ENCODE measurements at places on chromosomes 13 and 19.

GRCh38 chr19:1811942-1812425 is at the start of gene ATP8B3:
Gene ATP8B3 (minus strand): TSS chr19:1812276. CDS start chr19:1811736, 540 bp downstream.
- no peak for DNase-seq

DNA sequence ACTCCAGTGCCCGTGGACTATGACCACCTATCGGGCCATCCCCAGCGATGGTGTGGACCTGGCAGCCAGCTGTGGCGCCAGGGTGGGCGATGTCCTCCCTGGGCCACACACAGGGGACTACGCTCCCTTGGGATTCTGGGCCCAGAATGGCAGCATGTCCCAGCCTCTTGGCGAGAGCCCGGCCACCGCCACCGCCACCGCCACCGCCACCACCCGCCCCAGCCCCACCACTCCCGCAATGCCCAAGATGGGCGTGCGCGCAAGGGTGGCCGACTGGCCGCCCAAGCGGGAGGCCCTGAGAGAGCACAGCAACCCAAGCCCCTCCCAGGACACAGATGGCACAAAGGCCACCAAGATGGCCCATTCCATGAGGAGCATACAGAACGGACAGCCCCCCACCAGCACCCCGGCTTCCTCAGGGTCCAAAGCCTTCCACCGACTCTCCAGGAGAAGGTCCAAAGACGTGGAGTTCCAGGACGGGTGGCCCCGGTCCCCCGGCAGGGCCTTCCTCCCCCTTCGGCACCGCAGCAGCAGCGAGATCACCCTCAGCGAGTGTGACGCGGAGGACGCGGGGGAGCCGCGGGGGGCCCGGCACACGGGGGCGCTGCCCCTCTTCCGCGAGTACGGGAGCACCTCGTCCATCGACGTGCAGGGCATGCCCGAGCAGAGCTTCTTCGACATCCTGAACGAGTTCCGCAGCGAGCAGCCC is 142.3 kb downstream of the DPF1 start:
- no peak for DNase-seq

DNA sequence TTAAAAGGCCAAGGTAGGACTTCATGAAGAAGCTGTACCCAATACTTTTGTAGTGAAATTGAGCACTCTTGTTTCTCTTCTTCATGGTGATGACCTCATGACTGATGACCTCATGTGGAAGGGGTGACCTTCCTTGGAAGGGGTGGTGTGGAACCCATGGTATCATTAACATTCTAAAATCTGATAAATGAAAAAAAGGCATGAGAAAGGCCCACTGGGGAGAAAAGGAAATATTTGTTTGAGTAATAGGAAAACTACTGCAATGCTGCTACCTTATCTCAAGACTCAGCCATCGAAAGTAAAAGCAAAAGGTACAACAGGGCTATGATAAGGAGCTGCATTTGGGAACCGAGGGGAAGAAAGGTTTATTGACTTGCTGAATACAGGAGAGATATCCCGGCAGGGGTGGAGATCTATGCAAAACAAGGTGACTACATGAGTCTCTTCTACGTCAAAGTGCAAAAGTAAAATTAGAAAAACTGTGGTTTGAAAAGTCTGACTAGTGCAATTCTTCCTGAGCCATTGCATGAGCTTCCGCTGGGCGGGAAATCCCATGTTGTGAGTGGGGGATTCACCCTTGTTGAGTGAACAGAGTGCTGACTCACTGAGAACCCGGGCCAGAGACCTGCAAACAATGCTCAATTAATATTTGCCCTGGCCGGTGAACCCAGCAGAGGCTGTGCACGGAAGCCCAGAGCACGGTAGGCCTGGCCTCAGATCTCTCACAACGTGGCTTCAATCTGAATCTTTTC is 138.9 kb upstream of the RFC3 start:
- DNase-seq: no peak

- no peak for DNase-seq
Observed at GRCh38 chr13:24459234-24459633, 53.3 kb downstream of the PARP4 start.

- no peak for DNase-seq
Observed at GRCh38 chr13:90830782-90831181, 516.7 kb upstream of the MIR17HG start.

GRCh38 chr13:112774829-112775565 is 85.2 kb downstream of the ATP11A start:
- DNase-seq: no peak

DNA sequence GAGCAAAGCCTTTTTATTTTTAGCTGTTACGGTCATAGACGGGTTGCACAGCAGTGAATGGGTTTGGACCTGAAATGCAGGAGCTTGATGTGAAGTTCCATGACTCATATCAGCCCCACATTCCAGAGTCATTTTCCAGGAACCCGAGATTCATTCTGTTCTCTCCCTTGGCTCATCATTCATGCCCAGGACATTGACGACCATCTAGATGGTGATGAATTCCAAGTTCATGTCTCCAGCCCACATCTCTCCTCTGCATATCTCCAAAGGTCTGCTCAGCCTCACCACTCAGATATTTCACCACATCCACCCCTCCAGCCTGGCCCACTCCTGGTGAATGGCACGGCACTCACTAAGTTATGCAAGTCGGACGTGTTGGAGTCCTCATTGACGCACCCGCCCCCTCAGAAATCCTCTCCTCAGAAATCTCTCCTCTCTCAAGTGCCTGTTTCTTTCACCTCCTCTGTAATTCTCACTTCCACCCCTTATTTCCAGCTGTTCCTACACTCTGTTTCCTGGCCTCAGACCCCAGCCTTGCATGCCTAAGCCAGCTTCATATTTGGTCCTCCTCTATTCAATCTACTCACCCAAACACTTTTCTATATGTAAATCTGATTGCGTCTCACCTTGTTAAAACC is 83.1 kb downstream of the ALOX5AP start:
- DNase-seq: no peak

DNA sequence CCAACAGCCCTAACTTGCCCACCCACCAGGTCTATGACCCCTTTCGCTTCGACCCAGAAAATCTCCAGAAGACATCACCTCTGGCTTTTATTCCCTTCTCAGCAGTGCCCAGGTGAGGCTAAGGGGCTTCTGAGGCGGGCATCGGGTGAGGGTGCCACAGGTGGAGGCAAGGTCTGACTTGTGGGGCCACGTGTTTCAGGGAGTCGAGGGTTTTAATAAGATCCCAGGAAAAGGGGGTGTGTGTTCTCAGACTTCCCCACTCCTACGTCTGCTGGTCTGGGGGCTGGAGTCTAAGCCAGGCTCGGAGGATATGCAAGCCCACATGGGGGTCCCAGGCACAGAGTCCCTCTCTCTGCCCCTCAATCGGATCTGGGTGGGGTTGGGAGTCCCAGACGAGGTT is 30.9 kb upstream of the CYP4F8 start:
- DNase-seq: no peak

- DNase-seq: peak; percentile 80
Observed at GRCh38 chr19:11091703-11092153, 2.5 kb downstream of the LDLR start.

DNA sequence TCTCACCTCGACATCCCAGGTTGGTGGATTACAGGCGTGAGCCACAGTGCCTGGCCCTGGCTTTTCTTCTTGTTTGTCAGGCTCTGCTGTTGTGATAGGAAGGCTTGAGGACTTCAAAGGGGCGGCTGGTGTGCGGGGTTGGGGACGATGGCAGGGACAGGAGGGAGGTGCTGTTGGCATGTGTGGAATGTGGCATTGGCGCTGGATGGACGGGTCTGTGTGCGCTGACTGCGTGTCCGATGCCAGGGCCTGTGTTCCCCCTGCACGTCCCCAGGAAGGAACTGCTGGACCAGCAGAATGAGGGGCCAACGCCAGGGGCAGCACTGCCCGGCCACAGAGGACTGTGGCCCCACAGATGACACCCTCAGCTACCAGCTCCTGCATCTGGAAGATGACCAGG is 12.7 kb upstream of the PTBP1 start:
- no peak for DNase-seq

- no peak for DNase-seq
Observed at GRCh38 chr13:109036078-109036780, 406.8 kb downstream of the MYO16 start.

DNA sequence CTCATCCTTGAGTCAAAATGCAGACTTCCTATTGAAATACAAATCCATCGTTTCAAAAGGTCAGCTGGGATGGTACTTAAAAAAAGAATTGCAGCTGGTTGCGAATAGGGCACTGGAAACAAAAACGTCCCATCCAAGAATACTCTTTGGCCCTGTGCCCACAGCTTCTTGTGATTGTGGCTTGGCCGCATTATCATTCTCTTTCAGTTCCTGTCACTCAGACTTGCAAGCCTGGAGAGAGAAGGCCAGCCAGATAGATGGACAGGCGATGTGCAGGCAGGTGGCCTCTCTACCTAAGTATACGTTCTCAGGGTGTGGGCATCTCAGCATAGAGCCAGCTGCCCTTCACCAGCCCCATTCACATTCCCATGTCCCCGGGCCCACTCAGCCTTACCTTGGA is 208.5 kb upstream of the ZNF536 start:
- no peak for DNase-seq

DNA sequence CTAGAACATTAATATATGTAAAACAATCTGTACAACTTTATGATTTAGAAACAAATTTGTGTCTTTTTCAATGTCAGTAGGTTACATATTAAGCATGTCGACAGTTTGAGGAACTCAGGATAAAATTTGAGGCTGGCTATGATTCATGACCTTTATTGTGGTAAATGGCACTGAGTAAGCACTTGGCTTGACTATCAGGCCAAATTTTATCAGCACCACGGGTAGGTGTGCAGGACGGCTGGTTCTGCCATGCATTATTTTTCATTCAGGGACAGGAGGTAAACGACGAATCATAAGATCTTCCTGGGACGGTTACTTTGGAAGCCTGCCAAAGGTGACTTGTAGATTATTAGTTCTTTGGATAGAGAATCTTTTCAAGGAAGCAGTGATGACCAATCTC is 19.9 kb upstream of the CYP4F8 start:
- DNase-seq: no peak

GRCh38 chr19:28502879-28503734 is 709.8 kb downstream of the UQCRFS1 start:
- DNase-seq: no peak
